ENCODE measurements at places on chromosomes 11 and 22. TPM values are rescaled to one million over a fixed set of nuclear protein-coding genes. Genes with fewer than 3 reads are reported as not detected.
A peak's percentile ranks its signal among the peaks of the same experiment; 100 is the strongest.

TCN1 gene
- total RNA-seq = 7.4 TPM

DNA sequence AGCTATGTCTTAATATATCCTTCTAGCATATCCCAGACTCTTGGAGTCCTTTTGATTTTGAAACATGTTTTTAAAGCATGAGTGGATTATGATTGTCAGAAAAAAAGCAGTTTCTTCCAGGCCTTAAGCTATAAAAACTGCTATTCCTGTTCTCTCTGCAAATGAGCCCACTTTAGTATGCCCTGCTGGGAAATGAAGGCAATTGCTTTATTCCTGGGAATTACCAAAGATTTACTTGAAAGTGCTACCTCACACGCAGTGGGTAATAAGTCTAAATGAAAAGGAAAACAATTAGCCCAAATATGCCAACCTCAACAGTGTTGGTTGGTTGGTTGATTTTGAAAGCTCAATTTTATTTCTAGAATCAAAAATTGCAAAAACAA, 17.2 kb upstream of the RCN1 start:
- H3K27me3 ChIP-seq = peaks cover 3% of the 10 kb centered on the region
- no peak for DNase-seq
- no peak overlapping the region for H3K27ac ChIP-seq
- H3K4me3 ChIP-seq = no peak overlapping the region
- H3K36me3 ChIP-seq = no peaks in the 10 kb centered on the region

- H3K27ac ChIP-seq = no peak overlapping the region
- H3K4me1 ChIP-seq = no peaks in the 10 kb centered on the region
- H3K36me3 ChIP-seq = no peaks in the 10 kb centered on the region
- peak; percentile 87 for DNase-seq
Observed at GRCh38 chr11:74453373-74453975, 13.9 kb downstream of the KCNE3 start.

DNA sequence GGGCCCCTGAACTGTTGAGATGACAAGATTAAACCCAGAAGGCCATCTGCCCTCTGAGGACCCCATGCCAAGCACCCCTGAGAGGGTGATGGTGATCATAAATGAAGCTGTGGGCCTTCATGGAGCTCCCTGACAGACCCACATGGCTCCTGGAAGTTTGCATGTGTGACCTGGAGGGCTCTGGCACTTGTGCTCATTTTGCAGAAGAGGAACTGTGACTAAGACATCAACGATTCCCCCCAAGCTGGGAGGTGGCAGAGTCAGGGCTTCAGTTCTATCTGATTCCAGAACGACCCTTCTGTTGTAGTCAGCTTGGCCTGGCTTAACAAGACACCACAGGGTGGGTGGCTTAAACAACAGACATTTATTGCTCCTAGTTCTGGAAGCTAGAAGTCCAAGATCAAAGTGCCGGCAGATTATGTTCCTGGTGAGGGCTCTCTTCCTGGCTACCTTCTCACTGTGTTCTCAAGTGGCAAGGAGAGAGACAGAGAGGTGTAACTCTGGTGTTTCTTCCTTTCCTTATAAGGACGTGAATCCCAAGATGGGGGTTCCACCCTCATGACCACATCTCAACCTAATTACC, 46.4 kb upstream of the CD82 start:
- no peak overlapping the region for H3K27ac ChIP-seq
- no peak for DNase-seq
- H3K27me3 ChIP-seq = peaks cover 15% of the 10 kb centered on the region
- H3K4me3 ChIP-seq = no peak overlapping the region
